Central memory CD4-positive, alpha-beta T cell (primary cell): ENCODE measurements at places on chromosomes 2 and 18.

DNA sequence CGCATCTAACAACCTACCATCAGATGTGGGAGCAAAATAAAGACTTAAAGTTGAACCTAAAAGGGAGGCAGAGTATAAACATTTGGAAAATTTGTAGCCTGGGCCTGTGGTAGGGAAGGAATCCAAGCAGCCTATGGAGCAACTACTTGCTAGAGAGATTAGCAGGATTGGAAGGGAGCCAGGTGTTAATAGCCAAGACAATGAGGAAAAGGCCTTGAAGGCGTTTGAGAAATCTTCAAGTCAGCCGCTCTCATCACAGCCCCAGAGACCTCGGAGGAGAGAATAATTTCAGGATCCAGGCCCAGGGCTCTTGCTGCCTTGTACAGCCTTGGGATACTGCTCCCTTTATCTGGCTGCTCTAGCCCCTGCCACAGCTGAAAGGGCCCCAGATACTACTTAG is 219.7 kb downstream of the THSD7B start:
- DNase-seq: no peak

DNA sequence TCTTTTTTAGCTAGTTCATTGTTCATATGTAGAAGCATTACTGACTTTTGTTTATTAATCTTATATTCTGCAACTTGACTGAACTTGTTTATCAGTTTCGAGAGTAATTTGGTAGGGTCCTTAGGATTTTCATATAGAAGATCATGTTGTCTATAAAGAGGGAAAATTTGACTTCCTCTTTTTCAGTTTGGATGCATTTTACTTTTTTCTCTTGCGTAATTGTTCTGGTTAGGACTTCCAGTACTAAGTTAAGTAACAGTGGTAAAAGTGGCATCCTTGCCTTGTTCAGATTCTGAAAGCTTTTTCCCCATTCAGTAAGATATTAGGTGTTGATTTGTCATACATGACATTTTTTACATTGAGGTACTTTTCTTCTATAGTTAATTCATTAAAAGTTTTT is 726.0 kb downstream of the KCNJ3 start:
- DNase-seq: no peak

DNA sequence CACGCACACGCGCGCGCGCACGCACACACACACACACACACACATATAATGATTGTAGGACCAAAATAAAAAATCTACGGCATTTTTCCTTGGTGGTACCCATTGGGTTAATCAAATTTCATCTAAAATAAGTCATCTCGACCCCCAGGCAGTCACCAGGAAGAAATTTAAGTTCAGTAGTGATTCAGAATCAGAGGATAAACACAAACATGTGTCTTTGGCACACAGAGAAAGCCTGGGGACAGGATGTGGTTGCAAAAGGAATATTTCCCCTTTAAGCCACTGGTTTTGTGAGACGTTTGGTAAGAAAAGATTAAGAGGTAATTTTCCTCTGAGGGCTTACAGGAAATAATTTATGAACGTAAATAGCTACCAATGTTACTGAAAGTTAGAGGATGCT is 171.6 kb upstream of the PIEZO2 start:
- no peak for DNase-seq

DNA sequence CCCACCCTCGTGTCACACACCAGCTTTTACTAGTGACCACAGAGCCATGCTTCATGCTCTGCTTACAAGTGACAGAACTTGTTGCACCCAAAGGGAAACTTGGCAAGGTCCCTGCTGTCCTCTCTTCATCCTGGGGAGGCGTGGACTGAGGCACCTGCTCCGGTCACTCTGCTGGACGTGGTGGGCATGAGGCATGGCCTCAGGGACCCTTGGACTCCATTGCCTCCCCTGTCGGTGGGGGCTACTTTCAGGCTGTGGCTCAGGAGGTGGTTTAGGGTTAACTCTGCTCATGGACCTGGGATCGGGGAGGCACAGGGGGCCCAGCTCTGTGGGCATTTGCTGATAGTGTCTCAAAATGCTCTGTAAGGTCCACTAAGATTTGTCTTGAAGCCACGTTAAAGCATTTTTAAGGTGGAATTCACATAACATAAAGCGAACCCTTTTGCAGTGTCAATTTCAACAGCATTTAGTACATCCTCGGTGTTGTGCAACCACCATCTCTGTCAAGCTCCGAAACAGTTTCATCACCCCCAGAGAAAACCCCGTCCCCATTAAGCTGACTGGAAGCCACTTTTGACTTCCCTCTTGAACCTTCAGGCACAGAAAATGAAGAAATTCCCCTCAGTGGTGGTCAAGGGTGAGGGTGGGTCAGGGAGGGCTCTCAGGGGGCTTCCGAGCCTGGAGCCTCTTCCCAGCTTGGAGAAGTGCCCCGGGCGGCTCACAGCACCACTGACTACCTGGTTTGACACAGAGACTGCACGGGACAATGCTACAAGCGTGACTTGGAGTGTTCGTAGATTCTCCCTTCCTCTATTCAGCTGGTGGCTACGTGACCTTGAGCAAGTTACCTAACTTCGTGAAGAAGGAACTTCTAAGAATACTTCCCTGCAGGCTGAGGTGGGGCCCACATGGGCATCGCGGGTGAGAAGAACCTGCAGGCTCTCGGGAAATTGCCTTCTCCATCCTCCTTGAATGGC is 100.0 kb upstream of the HDAC4 start:
- no peak for DNase-seq

DNA sequence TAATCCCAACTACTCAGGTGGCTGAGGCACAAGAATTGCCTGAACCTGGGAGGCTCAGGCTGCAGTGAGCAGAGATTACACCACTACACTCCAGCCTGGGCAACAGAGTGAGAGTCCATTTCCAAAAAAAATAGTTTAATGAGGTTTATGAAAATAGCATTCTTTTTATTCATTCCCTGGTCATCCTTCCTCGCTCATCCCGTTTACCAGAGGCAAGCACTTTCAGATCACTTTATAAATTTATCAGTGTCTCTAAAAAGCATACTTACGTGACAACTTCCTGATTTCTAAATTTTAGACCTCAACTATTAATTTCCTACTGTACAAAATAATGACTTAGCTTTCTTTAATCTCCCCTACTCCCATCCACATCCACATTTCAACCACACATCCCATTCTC is 864.8 kb downstream of the EPHA4 start:
- DNase-seq: no peak

DNA sequence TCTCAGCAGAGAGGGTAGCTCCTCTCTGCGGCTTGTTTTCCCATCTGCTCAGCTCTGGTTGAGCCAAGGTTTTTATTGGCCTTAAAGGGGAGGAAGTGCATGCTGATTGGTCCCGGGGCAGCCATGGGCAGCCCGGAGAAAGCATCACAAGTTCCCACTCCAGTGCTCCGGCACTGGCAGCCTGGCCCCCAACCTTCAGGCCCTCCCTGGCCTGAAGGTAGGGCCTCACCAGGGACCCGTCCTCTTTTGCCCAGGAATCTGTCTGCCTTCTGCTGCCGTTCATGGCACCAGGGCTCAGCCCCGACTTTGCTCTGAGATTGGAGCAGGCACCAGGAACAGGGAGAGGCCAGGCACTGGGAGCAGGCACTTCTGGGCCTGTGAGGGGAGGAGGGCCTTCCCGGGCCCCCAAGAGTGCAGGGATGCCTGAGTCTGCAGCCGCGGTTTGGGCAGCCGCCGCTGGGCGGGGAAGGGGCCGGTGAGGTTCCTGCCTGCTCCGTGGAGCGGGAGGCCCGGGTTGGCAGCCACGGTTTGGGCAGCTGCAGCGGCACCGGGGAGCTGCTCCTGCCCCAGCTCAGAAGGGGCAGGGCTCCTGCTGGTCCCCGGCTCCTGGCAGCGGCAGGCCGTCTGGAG is 17.5 kb upstream of the ILKAP start:
- no peak for DNase-seq

GRCh38 chr2:69781321-69782248 is 39.7 kb downstream of the ANXA4 start:
- no peak for DNase-seq

- DNase-seq: no peak
Observed at GRCh38 chr2:218271487-218271797, 1.1 kb downstream of the PNKD start.

- no peak for DNase-seq
Observed at GRCh38 chr2:235505181-235505741, 11.4 kb downstream of the AGAP1 start.

- DNase-seq: no peak
Observed at GRCh38 chr2:197165020-197165419, 145.6 kb downstream of the ANKRD44 start.

DNA sequence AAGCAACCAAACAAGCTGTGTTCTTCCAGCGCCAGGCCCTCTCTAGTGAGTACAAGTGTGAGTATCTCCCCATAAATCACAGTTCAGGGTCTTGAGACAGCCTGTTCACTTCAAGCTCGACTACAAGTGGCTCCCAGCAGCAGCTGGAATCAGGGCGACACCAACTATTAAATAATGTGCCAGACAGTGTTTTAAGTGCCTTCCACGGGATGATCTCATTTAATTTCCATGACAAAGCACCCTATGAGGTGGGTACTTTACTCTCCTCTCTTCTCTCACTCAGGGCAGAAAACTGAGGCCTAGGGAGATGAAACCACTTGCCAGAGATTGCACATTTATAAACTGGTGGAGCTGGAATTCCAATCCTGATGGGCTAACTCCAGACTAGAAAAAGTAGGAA is 2.6 kb upstream of the FAM136A start:
- DNase-seq: no peak
